Stimulated activated CD8-positive, alpha-beta memory T cell treated with anti-CD3 and anti-CD28 coated beads, Interleukin-2, amount 100 ng/mL, for 48 hours (primary cell): ENCODE measurements at places on chromosomes 13 and 19.

- no peak for DNase-seq
These were observed 557.0 kb downstream of the FGF9 start for GRCh38 chr13:22227895-22228294.

GRCh38 chr13:72562686-72563085 is 164.7 kb downstream of the MZT1 start:
- DNase-seq, result no peak

DNA sequence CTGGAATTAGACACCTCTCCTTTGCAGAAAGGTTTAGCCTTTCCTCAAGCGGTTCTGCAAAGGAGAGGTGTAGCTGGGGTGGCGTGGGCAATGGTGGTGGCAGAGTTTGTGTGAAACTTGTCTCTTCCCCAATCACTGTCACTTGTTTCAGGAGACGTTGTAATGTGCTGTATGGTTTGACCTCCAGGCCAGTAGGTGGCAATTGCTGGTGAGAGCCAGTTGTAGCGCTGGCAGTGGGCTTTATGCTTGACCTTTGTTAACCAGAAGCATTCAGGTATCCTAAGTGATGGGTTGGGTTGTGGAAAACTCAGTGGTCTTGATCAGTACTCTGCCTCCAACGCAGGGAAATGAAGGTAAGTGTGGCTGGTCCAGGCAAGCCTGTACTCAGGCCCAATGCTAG is 12.7 kb upstream of the LILRA5 start:
- DNase-seq, result no peak

DNA sequence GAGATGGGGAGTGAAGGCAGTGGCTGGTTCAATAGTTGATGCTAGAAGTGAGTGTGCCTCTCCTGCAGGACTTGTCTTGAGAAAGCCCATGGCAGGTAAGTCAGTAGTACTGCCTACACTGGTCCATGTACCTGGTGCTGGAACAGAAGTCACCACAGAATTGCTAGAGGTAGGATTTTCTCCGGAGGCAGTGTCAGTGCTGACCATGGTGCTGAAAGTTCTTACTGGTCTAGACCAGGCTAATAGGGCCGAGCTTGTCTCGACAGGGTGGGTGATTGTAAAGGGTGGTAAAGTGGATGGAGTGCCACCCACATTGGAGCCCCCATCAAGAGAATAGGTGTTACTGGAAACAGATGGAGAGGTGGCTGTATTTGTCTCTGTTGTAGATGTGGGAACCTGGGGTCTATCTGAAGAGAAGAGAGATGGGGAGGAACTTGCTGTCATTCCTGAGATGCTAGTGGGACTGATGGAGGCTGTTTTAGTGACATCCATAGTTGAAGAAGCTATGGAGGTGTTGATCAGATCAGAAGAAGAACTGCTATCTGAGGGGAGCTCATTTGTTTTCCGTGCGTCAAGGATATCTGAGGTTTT is 36.6 kb downstream of the MUC16 start:
- DNase-seq, result no peak

- DNase-seq, result no peak
These were observed 8.7 kb downstream of the GPX4 start for GRCh38 chr19:1112268-1113029.

- DNase-seq, result no peak
These were observed 177.3 kb downstream of the PCDH9 start for GRCh38 chr13:67052550-67053490.

- peak; percentile 55 for DNase-seq
These were observed 1.7 kb downstream of the IL4I1 start for GRCh38 chr19:49894879-49895565.
